ENCODE measurements at places on chromosomes 13 and 19.

GRCh38 chr13:111977179-111977506 lies 89.8 kb upstream of the SOX1 start:
- DNase-seq, result no peak

DNA sequence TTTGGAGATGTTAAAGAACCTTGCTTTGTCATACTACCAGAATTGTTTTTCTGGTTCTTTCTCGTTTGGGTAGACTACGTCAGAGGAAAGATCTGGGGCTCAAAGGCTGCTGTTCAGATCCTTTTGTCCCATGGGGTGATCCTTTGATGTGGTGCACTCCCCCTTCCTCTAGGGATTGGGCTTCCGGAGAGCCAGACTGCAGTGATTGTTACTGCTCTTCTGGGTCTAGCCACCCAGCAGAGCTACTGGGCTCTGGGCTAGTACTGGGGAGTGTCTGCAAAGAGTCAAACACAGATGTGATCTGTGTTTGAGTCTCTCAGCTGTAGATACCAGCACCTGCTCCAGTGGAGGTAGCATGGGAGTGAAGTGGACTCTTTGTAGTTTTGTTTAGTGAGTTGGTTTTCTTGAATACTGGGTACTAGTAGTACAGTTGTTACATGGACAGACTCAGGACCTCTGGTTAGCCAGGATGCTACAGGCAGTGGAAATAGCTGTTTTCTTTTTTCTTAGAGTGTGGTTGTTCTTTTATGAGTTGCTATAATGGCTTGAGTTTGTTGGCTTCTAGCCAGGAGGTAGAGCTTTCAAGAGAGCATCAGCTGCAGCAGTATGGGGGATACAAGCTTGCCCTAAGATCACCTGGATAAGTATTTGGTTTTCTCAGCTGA lies 34.4 kb downstream of the DNAJC15 start:
- no peak for DNase-seq

GRCh38 chr13:29704648-29705047 lies 109.2 kb upstream of the SLC7A1 start:
- no peak for DNase-seq

GRCh38 chr19:33462112-33462791 lies 59.3 kb downstream of the PEPD start:
- DNase-seq, result no peak

DNA sequence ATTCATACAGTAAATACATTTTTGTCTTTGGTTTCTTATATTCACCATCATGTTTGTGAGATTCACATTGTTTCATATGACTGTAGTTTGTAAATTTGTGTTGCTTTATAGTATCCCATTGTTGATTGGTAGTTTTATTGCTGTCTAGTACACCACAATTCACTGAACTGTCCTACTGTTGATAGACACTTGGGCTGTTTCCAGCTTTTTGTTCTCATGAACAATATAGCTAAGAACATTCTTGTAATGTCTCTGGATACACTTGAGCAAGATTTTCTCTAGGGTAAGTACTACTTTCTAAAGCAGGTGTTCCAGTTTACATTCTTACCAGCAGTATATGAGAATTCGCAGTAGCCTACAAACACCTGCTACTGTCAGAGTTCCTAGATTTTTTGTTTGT lies 37.8 kb downstream of the SKA3 start:
- DNase-seq, result no peak

- no peak for DNase-seq
Observed at GRCh38 chr19:35044317-35045117, 3.0 kb downstream of the HPN start.

DNA sequence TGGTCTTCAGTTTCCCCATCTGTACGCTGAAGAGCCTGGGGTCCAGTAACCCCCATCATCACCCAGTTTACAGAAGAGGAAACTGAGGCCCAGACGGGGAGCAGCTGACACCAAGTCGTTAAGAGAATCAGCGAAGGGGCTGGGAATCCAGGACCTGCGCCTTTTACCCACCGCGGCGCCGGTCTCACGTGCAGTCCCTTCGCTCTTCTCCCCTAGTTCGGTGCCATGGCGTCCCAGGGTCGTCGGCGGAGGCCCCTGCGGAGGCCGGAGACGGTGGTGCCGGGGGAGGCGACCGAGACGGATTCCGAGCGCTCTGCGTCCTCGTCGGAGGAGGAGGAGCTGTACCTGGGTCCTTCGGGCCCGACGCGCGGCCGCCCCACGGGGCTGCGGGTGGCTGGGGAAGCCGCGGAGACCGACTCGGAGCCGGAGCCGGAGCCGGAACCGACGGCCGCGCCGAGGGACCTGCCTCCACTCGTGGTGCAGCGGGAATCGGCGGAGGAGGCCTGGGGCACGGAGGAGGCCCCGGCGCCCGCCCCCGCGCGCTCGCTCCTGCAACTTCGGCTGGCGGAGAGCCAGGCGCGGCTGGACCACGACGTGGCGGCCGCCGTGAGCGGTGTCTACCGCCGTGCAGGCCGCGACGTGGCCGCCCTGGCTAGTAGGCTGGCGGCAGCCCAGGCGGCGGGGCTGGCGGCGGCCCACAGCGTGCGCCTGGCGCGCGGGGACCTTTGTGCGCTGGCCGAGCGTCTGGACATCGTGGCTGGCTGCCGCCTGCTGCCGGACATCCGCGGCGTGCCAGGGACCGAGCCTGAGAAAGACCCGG lies 698 bp downstream of the BLOC1S3 start:
- DNase-seq, result no peak

GRCh38 chr19:32336259-32337083 lies 8.9 kb upstream of the ZNF507 start:
- no peak for DNase-seq

DNA sequence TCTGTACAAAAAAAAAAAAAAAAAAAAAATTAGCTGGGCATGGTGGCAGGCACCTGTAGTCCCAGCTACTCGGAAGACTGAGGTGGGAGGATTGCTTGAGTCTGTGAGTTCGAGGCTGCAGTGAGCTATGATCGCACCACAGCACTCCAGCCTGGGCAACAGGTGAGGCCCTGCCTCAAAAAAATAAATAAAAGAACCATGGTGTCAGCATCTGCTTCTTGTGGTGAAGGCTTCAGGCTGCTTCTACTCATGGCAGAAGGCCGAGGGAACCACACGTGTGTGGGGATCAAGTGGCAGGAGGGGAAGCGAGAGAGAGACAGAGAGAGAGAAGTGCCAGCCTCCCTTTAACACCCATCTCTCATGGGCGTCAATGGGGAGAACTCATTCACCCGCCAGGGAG lies 13.5 kb downstream of the BCL3 start:
- DNase-seq, result no peak

Data from stimulated activated CD4-positive, alpha-beta T cell treated with anti-CD3 and anti-CD28 coated beads, Interleukin-1b, Interleukin-23, amount 100 ng/mL, for 1 hour (primary cell).